ENCODE measurements at places on chromosomes 16 and 17.
A peak's percentile ranks its signal among the peaks of the same experiment; 100 is the strongest.

DNA sequence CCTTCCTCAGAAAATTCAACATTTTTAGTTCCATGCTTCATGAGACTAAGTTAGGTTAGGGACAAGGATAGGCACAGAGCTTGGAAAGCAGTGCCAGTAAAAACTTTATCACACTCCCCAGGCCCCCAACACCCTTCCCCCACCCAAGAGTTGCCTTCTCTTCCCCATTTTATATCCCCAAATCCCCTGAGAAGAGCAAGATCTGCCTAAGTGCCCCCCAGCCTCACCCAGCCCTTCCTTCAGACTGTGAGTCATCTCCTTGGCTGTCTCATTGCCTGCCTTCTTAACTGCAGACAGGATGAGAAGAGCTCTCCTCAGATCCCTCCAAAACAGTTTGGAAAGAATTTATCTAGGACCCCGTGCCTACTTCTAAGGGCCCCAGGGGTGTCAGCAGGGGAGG is 55.8 kb downstream of the NEUROD2 start:
- DNase-seq, result no peak

GRCh38 chr17:47792457-47792856 is 29.1 kb downstream of the OSBPL7 start:
- no peak for DNase-seq

DNA sequence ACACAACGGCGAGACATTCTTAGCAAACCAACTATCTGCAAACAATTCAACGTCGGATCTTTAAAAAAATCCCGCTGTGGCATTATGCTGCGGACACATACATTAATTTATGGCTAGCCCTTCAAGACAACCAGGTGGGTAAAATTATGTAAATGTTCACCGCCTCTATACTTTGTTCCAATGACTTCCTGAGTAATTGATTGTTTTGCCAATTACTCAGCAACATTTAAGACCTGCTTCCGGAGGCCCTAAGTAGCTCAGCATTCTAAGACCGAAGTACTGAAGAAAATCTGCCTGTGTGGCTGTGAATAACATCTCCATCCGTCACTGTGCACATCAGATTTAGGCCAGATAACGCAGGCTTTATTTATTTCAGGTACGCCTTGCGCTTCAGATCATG is 23.3 kb downstream of the QPRT start:
- no peak for DNase-seq

GRCh38 chr17:43517161-43517560 is 29.0 kb downstream of the ETV4 start:
- DNase-seq, result no peak

DNA sequence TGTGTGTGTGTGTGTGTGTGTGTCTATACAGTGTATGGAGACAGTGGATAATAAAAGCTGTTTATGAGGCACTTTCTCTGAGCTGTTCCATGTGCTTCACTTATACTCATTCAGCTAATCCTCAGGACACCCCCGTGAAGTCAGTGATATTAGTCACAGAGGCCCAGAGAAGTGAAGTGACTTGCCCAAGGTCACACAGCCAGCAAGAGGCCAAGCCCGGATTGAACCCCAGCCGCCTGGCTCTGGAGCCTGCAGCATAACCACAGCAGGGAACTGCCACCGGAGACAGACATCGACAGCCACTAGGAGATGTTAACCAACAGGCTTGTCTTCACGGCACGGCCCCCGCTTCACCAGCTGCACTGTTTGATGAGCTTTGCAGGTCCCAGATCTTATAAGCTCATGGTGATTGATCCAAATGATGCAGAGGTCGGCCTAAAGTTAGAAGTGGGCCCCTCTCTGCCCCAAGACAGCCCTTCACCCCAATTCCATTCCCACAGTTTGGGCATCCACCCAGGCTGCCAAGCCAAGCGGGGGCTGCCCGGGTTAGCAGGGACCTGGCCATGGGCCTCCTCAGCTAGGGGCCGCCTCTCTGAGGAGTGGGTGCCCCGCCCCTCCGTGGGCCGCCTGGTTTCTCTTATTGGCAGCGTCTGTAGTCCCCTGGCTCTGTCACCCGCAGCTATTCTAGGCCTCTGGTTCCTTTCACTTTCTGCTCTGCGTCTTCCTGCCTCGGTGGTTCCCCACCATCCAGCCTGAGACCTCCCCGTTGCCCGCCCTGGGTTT is 30.9 kb downstream of the SOCS1 start:
- no peak for DNase-seq

DNA sequence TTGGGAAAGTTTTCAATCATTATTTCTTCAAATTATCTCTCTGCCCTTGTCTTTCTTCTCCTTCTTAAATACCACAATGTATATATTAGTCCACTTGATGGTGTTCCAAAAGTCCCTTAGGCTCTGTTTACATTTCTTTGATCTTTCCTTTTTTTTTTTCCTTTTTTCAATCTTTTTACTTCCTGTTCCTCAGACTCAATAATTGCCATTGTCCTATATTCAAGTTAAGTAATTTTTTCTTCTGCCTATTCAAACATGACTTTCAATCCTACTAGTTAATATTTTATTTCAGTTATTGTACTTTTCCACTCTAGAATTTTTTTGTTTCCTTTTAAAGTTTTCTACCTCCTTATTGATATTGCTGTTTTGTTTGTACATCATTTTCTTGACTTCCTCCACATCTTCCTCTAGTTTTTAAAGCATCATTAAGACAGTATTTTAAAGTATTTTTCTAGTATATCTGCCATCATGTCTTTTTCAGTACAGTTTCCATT is 15.8 kb upstream of the UQCRC2 start:
- DNase-seq, result no peak

- no peak for DNase-seq
These were observed 37.6 kb downstream of the SALL1 start for GRCh38 chr16:51113236-51114125.

GRCh38 chr17:75832164-75832651 is 12.0 kb downstream of the UNC13D start:
- DNase-seq, result no peak

DNA sequence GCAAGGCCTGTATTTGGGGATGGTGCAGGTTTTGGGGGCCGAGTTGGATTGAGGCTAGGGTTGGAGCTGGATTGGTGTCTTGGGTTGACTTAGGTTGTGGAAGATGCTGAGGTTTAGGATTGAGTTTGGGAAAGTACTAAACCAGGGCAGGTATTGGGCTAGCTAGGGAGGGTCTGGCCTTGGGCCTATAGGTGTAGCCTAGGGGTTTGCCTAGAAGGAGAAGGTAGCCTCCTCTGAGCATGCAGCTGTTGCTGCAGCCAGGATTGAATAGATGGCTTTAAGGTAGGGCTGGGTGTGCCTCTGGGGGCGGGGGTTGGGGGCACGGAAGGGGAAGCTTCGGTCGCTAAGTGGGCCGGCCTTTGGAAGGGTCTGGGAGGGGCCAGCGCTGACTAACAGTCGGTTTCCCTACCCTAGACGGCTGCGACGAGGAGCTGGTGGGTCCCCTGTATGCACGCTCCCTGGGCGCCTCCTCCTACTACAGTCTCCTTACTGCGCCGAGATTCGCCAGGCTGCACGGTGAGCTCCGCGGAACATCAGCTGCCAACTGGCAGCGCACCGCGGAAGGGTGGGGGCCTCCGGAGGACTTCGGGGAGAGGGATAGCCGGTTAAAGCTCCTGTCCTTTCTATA is 1.2 kb downstream of the CNTNAP1 start:
- DNase-seq, result no peak

GRCh38 chr17:51087072-51087757 is 33.5 kb downstream of the SPAG9 start:
- no peak for DNase-seq

- DNase-seq, result no peak
These were observed 42.3 kb downstream of the ABCC12 start for GRCh38 chr16:48113471-48113870.

GRCh38 chr17:59074494-59074893 is 32.2 kb downstream of the TRIM37 start:
- peak; percentile 25 for DNase-seq

DNA sequence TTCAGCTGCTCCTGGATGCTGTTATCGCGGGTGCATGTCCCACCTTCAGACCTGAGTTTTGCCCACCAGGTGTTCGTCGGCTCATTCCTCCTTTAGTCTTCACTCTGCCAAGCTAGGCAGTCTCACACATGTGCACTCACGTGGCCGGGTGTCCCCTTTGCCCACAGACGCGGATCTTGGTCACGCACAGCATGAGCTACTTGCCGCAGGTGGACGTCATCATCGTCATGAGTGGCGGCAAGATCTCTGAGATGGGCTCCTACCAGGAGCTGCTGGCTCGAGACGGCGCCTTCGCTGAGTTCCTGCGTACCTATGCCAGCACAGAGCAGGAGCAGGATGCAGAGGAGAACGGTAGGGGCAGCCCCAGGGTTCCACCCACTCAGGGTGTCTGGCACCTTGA is 133.1 kb downstream of the ABCC6 start:
- no peak for DNase-seq

Data from Caki2 (cell line).